ENCODE measurements at places on chromosomes 1 and 21.
A peak's percentile ranks its signal among the peaks of the same experiment; 100 is the strongest.

DNA sequence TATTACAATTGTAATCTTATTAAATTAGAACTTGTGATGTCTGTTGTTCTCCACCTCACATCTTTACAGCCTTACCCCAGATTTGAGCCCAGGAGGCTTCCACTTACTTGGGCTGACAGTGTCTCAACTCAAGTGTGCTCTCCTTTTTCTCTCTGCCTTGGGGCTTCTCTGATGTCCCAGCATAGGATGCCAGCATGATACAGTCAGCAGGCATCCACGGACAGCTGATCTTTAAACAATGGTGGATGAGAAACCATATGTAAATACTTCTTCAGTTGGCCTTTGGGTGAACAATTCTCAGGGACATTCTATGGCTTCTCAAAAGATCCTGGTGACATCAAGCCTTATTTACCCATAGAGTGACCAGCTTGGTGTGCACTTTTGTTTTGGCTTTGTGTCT is 107.6 kb upstream of the GORAB start:
- DNase-seq: no peak

- no peak for DNase-seq
Measured at GRCh38 chr1:47805018-47805417, 192.2 kb downstream of the TRABD2B start.

DNA sequence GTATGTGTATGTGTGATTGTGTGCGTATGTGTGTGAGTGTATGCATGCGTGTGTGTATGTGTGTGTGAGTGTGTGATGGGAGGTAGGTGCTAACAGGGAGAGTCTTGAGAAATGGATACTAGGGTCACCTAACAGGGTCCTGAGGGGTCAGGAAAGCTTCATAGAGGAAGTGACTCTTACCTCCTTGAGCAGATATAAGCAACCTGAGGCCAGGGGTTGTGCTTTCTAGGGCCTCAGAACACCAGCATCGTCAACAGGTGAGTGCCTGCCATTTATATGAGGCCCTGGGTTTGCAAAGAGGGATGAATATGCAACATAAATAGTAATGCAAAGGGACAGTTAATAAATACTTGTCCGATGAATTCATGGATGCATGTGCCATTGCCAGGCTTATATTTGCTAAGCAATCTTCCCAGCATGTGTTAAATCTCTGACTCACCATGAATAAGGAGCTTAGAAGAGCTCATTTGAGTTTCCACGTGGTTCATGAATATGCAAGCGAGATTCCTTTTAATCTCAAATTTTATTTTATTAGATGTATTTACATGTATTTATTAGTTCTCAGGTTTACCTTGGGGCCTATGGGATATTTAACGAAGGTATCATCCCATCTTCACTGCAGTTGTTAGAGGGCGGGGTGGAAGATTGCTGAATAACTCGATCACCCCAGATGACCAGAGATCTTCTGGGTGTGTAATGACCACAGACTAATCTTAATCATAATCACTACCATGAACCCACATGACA is 438.3 kb downstream of the CAMTA1 start:
- DNase-seq: no peak

GRCh38 chr1:235129774-235130570 is 1.3 kb upstream of the TOMM20 start:
- DNase-seq: no peak

- DNase-seq: peak; percentile 60
Measured at GRCh38 chr21:36104317-36105300, 30.3 kb upstream of the CBR3 start.

GRCh38 chr1:69058454-69058853 is 509.3 kb upstream of the LRRC7 start:
- DNase-seq: no peak

- no peak for DNase-seq
Measured at GRCh38 chr1:203121186-203122015, 6.1 kb upstream of the ADORA1 start.

- no peak for DNase-seq
Measured at GRCh38 chr1:156851779-156852417, 7.0 kb downstream of the INSRR start.

DNA sequence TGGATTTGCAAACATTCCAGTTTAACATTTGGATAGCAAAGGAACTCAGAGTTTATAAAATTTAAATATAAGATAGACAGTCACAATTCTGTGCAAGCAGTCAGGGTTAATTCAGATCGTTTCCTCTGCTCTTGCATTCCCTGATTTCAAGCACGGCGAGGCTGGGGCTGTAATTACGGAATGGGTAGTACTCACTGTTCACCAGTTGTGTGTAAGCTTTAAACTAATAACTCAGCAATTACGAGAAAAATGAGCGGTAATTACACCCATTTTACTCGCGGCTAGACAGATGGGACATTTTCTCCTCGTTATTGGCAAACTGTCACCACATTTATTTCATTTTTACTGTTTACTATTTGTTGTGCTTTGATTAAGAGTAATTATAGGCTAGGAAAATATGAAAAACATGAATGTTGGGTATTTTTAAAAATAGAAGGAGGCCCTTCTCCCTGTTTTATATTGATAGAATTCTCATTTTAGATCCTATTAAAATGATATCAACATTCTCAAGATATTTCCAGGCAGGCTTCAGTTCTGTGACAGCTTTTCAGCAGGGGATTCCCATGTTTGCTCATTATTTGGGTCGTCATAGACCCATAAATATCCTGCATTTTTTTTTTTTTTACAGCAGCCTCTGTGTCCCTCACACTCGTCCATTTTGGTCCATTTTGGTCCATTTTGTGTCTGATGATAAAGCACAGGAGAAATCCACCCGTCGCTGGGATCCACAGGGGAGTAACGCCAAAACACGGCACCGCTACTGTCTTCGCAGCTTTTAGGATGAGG is 208.3 kb downstream of the DSCAM start:
- DNase-seq: no peak

DNA sequence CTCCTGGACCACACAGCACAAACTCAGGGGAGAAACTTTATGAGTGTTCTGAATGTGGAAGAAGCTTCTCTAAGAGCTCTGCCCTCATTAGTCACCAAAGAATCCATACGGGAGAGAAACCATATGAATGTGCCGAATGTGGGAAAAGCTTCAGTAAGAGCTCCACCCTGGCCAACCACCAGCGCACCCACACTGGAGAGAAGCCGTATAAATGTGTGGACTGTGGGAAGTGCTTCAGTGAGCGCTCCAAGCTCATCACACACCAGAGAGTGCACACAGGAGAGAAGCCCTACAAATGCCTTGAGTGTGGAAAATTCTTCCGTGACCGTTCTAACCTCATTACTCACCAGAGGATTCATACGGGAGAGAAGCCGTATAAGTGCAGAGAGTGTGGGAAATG is 22.5 kb downstream of the ZSCAN20 start:
- DNase-seq: no peak

DNA sequence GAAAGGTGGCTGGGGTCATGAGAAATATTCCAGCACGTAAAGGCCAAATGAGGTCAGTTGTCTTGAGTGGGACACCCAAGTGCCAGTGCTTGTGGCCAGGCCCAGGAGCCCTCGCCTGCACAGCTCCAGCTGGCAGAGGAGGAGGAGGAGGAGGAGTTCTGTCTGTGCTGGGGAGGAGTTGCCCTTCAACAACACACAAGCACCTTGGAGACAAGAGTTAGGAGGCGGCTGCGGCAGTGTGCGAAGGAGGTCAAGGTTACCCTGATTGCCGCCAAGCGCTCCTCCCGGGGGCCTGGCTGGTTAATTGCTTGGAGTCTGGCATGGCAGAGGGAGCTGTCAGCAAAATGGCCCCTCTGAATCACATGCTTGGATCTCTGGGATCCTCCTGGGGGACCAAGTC is 45.1 kb downstream of the GRIK3 start:
- no peak for DNase-seq

GRCh38 chr1:40592107-40592803 is 60.8 kb downstream of the ZNF684 start:
- no peak for DNase-seq

- DNase-seq: no peak
Measured at GRCh38 chr1:118254001-118254400, 69.0 kb upstream of the SPAG17 start.

DNA sequence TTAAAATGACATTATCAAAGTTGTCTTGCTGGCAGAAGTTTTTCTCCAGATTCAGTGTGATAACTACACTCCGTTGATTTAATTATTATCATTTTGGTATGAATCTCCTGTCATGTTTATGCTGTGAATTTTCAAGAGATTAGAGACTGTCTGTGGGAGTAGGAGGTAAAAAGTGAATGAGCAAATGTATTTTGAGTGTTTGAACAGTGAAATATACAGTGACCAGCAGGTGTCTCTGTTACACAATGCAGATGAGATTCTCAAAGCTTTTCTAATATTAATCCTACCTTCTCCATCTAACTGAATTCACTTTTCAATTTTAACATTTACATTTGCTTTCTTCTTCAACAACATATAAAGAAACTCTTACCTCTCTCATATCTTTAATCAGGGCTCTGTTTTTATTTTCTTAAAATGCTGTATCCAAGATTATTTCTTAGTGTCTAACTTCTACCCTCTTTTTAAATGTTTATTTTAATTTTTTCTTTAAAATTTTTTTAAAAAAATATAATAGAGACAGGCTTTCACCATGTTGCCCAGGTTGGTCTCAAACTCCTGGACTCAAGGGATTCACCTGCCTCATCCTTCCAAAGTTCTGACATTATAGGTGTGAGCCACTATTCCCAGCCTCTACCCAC is 20.9 kb upstream of the HSPA13 start:
- no peak for DNase-seq

DNA sequence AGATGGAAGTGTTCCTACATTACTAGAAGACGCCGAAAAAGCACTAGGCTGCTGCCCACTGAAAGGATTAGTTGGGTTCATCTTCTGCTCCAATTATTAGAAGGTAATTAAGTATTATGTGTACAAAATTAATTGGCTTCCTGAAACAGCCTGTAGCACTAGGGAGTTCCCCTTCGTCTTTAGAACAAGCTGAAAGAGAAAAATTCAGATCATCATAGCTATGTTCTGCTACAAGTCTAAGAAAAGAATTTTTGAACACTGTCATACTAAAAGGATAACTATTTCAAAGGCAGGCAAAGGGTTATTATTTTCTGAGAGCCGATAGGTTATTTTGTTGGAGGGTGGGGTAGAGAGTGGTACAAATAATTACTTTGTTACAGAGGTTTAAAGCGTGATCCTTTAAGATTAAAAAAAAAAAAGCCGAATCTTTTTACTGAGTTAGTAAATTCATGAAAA is at the start of gene MCM3AP:
Gene MCM3AP (minus strand): TSS at position 406 of the 456 bp plus-strand sequence. CDS start 325 bp downstream, at position 81.
- no peak for DNase-seq

GRCh38 chr21:17793246-17794123 is 25.7 kb downstream of the C21orf91 start:
- no peak for DNase-seq

DNA sequence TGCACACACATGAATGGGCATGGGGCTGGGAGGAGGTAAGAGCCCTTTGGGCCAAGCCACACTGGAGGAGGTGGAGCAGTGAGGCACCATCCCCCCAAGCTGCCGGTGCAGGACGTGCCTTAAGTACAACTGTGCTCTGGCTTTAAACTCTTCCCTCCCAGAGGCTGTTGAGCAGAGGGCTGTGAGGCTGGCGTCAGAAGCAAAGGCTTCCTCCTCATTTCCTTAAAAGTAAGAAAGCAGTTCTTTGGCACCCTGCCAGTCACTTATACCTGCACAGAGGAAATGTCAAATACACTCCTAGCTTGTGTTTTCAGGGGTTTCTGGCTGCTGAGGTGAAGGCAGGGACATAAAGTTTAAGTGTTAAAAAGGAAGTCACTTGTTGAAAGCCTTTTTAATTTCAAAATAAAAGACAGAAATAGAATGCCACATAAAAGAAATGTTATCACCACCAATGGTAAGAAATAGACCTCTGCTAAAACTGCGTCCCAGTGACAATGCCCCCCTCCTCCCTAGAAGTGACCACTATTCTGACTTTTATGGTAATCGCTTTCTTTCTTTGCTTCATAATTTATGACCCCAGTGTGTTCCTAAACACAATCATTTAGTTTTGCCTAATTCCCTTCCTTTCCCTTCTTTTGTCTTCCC is 33.0 kb downstream of the LAMC2 start:
- no peak for DNase-seq

DNA sequence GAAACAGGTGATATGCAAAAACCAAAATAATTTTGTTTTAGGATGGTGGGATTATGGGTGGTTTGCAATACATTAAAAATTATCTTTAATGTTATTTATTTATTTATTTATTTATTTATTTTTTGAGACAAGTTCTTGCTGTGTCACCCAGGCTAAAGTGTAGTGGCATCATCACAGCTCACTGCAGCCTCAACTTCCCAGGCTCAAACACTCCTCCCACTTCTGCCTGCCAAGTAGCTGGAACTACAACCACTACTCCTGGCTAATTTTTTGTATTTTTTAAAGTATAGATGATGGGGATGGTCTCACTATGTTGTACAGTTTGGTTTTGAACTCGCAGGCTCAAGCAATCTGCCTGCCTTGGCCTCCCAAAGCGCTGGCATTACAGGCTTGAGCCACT is 6.5 kb upstream of the PYCR2 start:
- DNase-seq: no peak

- DNase-seq: no peak
Measured at GRCh38 chr1:229768232-229768631, 142.2 kb downstream of the URB2 start.

- DNase-seq: no peak
Measured at GRCh38 chr1:116318897-116319296, 54.1 kb upstream of the ATP1A1 start.

GRCh38 chr1:170674986-170675385 is 11.1 kb downstream of the PRRX1 start:
- DNase-seq: no peak

GRCh38 chr1:89941110-89941766 is 53.7 kb upstream of the ZNF326 start:
- no peak for DNase-seq

GRCh38 chr21:15976807-15977206 is 247.0 kb downstream of the USP25 start:
- DNase-seq: no peak

GRCh38 chr21:35924714-35925301 is 135.5 kb downstream of the SETD4 start:
- no peak for DNase-seq

- no peak for DNase-seq
Measured at GRCh38 chr1:1170215-1171091, 3.2 kb upstream of the TTLL10 start.

- DNase-seq: no peak
Measured at GRCh38 chr1:64745181-64745985, 508 bp downstream of the RAVER2 start.

GRCh38 chr21:17003763-17004373 is 509.0 kb upstream of the CXADR start:
- no peak for DNase-seq

GRCh38 chr1:175360016-175360415 is 167.4 kb upstream of the KIAA0040 start:
- DNase-seq: no peak

- no peak for DNase-seq
Measured at GRCh38 chr1:21149855-21150432, 26.8 kb downstream of the EIF4G3 start.

GRCh38 chr1:27127419-27127818 is 27.5 kb downstream of the SLC9A1 start:
- DNase-seq: no peak

DNA sequence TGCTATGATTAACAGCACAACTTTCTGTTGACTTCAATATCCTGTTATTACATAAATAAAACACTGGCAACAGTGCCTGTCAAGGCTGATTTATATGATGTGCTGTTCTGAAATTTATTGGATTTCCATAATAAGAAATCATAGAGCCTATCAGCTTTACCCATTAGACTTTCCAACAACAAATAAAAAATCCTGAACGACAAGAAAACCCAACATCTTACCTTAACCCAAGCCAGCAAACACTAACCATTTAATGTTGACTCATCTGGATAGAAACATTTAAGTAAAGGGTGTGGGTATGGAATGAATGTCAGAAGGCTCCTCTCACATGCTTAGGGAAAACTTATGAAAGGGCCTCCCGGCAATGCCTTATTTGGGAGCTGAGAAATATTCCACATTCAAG is 165.1 kb downstream of the SLC45A1 start:
- no peak for DNase-seq

GRCh38 chr21:31182231-31183140 is 144.2 kb upstream of the KRTAP19-8 start:
- peak; percentile 23 for DNase-seq

Data from activated naive CD4-positive, alpha-beta T cell (primary cell).